ENCODE measurements at places on chromosomes 2 and 18. TPM values are rescaled to one million over a fixed set of nuclear protein-coding genes. Genes with fewer than 3 reads are reported as not detected.

The LIMS4 gene
- polyA plus RNA-seq, result 2.1 TPM

The CENPA gene
- polyA plus RNA-seq, result 20.7 TPM

DNA sequence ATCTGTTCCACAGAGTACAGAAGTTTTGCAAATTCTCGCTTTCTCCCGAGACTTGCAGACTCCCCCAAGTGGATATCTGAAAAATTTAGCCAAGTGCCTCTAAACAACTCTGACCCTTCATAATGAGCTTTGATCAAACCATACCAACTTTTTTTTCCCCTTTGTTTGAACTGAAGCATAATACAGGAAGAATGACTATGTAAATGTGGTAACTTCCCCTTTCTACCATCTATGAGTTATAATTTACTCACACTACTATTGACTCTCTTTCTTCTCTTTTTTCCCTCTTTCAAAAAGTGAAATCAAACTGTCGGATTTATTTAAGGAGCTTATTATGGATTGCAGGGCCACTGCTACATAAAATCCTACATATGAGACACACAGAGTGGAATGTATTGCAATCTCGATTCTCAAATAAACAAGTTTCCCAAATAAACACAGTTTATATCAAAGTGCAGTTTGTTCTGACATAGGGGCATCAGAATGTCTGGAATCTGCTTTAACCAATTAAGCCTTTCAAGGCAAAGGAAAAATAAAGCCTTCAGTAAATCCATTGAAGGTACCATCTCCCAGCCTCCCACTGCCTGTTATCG is 1.4 kb upstream of the ZNF804A start:
- DNase-seq, result peak; percentile 4

GRCh38 chr2:239940861-239941570 is 84.1 kb downstream of the NDUFA10 start:
- no peak for DNase-seq

The RIT2 gene
- polyA plus RNA-seq, result 0.13 TPM

DNA sequence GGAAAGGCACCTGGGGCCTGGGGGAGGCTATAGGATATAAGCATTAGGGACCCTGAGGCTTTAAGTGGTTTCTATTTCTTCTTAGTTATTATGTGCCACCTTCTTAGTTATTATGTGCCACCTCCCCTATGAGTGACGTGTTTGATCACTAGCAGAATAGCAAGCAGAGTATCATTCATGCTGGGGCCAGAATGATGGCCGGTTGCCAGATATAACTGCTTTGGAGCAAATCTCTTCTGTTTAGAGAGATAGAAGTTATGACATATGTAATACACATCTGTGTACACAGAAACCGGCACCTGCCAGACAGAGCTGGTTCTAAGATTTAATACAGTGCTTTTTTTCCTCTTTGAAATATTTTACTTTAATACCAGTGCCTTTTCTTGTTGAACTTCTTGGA is 29.4 kb downstream of the LIPG start:
- no peak for DNase-seq

DNA sequence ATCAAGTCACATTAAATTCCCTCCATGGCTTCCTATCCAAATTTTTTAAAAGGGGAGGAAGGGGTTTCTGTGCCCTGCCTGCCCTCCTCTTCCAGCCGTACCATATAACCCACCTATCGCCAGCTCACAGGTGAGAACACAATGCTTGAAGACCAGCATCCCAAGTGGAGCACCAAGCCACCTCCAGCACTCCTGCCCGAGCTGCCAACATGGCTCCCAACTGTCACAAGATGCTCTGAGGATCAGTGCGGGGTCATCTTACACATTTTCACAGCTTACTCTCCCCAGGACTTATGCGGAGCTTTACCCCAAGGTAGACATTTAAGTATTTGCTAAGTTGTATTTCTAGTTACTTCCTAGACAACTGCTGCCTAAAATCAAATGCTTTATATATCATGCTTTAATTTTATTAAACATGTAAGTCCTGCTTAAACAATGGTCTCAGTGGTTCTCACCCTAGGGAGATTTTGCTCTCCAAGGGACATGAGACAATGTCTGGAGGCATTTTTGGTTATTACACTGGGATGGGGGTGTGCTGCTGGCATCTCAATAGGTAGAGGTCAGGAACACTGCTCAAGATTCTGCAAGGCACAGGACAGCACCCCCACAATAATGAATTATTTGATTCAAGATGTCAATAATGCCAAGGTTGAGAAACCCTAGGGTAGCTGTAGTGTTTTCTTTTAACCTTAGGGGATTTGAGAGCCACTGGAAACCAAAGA is 45.8 kb downstream of the SF3B1 start:
- no peak for DNase-seq

- peak; percentile 63 for DNase-seq
Measured at GRCh38 chr2:240232961-240233884, 92.8 kb upstream of the OTOS start.

DNA sequence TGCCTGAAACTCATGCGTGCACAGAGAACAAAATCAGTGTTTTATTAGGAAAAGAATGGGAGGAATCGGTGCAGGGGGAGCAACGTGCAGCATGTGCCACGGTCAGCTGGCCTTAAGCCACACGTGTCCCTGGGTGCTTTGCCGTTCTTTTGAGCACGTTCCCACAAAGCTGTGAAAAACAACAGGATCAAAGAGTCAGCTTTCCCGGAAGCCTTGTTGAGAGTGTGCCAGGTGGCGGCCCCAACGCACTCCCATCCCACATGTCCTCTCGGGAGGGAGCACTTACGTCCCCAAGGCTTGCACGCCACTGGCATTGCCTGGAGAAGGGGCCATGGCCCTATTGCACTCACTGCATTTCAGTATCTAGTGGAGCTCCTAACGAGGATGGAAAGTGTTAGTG is 511.2 kb downstream of the EIPR1 start:
- DNase-seq, result no peak

The LOXHD1 gene
- polyA plus RNA-seq, result 1.4 TPM

- no peak for DNase-seq
Measured at GRCh38 chr2:219612577-219613286, 14.7 kb upstream of the SLC4A3 start.

DNA sequence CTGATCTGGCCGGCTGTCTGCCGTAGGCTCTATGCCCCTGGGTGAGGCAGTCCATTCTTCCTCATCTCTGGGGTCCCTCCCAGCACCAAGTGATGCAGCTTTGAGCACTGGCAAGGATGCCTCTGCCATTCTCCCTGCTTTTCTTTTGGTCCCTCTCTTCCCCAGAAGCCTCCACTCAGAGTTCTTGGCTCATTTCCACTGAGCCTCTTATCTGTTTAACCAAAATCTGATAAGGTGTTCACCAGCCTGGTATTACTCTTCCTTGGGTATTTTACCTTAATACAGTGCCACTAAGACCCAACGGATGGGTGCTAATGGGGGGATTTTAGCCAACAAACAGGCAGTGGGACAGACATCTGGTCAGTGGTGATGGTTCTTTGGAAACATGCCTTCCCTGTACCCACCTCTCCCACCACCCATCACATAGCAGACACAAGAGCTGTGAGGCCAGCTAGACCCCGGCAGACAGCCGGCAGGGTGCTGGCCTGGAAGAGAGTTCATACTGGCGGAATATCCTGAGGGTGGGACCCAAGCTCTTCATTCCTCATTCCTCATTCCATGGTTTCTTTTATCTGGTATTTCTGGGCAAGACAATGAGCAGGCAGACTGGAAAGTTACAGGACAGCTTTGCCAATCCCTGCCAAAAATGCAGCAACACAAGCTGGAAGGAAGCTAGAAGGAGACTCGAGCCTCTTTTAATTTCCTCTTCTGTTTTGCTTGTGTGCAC is 34.6 kb downstream of the ZBTB7C start:
- DNase-seq, result no peak

Measured in left kidney (tissue), 8 donors.